ACHN (cell line): ENCODE measurements at places on chromosomes 5 and 9.

GRCh38 chr5:8721536-8721935 lies 824.3 kb downstream of the SEMA5A start:
- no peak for DNase-seq

GRCh38 chr9:23586906-23587305 lies 239.1 kb downstream of the ELAVL2 start:
- DNase-seq: no peak

- DNase-seq: no peak
These were observed 181.8 kb upstream of the MVB12B start for GRCh38 chr9:126144603-126145456.

GRCh38 chr5:126998201-126998631 lies 32.1 kb downstream of the MARCHF3 start:
- no peak for DNase-seq

DNA sequence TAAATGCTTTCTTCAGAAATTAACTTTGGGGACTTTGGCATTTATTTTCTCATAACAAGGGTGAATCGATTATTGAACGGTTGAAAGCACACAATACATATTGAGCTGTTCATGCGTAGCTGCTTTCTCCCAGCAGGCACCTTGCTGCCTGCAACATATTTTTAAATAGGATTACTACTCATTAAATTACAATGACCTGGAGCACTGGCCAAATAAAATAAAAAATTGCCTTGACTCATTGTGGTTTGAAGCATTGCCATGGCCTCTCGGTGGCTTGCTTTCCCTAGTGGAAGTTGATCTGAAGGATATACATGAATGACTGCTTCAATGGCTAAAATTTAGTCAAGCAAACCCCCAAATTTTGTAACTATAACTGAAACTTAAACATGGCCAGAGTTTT lies 181.6 kb upstream of the NUDT12 start:
- no peak for DNase-seq

DNA sequence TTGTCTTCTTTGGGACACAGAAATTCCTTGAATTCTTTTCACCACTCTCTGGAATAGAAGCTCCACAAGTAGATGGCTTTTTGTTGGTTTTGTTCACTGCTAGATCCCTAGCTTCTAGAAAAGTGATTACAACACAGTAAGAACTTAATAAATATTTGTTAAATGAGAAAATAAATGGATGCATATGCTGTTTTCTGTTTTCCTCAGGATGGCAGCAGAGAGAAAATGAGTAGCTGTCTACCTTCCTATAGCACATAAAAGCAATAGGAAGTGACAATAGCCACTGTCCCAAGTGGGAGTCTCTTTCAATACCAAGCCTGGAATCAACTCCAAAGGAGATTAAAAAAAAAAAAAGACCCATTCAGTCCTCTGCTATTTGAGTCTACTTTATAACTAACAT lies 100.6 kb upstream of the NREP start:
- DNase-seq: no peak

DNA sequence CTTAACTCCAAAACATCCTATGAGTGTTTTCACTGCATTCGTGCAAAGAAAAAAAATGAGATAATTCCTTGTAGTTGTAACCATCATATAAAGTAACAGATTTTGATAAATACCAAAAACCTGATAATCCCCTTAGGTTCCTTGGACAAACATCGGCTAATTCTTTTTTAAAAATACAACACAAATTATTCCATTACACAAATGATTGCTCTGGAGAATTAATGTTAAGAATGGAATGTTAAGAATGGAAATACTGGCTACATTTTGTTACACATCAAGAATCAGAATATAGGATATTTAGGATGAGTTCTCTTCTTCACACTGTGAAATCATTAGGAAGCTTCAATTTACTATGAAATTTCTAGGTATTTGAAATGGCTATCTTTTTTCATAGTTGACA lies 139.4 kb downstream of the LPAR1 start:
- DNase-seq: no peak

GRCh38 chr9:108720191-108720642 lies 135.6 kb downstream of the ACTL7B start:
- no peak for DNase-seq

- no peak for DNase-seq
These were observed 7.0 kb upstream of the RASGEF1C start for GRCh38 chr5:180215783-180216630.

DNA sequence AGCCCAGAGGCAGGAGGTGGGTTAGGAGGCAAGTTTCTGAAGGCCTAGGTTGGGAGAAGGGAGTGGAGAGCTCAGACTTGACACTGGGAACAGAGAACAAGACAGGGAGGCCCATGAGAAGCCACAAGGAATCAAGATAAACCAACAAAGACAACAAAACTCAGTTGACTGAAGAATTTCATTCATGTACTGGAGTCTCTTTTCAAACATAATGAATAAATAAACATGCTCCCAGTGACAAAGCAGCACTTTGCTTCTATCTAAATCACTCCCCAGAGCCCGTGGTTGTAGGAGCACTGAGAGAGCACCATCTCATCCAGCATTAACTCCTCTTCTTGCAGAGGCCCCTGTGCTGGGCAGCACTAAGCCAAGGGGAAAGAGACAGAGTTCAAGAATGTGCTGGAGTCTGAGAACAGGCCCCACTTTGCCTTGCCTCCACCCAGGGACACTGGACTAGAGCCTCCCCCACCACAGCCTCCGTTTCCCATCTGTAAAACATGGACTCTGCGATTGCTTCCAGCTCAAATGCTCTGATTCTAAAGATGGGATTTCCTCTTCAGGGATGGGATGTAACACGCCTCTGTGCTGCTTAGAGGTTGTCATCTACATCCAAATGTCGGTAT lies 282.0 kb downstream of the SPOCK1 start:
- no peak for DNase-seq

- DNase-seq: no peak
These were observed 6.8 kb downstream of the TRIM7 start for GRCh38 chr5:181198106-181198685.

DNA sequence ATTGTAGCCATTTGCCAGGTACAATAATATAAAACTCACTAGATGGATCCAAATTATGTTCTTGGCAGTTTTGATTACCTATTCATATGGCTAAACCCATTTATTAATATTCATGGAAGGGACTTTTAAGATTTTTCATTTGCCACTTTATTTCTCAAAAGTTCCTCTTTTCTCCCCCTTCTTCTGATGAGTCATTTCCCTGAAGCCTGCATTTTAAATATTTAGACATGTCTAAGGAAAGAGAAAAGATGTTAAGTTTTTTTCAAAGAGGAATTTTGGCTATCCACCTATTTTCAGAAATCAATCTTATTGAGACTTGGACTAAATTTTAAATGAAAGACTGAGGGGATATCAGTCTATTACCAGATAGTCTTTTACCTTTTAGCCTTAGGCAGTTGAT lies 1189.4 kb downstream of the EFNA5 start:
- no peak for DNase-seq

DNA sequence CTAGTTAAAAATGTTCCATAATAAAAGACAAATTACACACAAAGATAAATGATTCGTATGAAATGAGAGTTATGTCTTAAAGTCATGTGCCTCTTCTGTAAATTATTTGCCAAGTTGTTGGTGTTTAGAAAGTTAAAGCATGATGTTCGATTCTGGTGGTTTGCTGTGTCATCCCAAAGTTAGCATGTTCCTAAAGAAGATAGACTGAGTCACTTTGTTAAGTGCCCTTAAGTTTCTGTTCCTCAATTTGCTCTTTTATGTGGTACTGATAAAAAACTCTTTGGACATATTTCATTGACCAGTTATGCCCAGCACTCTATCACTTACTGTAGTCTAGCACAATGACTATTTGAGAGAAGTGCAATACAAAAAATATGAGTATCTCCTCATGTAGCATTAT lies 366.9 kb upstream of the ZNF608 start:
- no peak for DNase-seq

DNA sequence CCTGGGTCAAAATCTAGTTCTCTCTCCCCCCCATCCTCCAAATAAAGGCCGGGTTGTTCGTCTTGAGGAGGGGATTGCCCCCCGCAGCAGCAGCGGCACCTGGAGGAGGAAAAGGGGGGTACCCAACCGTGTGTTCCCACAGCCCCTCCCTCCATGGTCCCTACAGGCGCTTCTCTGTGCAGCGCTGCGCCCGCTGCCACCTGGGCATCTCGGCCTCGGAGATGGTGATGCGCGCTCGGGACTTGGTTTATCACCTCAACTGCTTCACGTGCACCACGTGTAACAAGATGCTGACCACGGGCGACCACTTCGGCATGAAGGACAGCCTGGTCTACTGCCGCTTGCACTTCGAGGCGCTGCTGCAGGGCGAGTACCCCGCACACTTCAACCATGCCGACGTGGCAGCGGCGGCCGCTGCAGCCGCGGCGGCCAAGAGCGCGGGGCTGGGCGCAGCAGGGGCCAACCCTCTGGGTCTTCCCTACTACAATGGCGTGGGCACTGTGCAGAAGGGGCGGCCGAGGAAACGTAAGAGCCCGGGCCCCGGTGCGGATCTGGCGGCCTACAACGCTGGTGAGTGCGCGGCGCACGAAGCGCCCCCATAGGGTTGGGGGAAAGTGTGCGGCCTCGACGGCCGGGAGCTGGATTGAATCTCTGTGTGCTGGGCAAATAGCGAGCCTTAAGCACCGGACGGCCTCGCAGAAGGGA lies 3.5 kb downstream of the LHX2 start:
- no peak for DNase-seq

DNA sequence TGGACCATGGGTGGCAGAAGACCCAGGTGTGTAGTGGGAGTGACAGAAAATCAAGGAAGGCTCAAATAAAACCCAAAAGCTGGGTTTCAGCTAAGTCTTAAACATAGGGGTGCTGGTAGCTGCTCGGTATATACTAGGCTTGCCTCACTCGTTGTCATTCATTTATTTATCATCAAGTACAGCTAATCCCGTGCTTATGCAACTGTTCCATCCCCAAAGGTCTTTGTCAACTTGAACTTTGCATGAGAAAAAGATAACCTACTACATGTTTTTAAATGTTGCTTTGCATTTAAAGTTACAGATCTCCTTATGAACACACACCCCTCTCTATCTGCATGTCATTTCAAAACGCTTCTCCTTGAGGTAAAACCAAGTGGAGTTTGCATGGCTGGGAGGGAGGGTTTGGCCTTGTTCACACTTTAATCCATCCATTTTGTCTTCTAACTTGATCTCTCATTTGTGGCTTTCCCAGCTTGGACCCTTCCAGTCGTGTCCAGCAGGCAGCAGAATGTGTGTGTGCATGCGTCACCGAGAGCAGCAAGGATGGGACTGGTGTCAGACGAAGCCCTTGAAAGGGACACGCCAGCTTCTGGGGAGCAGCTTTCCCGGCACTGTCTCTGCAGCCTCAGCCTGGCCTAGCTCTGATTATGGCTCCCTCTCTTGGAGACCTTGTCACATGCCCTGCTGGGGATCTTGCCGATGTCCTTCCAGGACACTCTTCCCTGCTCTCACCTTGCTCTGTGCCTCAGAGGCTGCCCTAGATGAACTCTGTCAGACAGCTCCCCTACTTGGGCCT lies 133.5 kb downstream of the GADD45G start:
- no peak for DNase-seq

GRCh38 chr5:153742060-153742459 lies 251.6 kb downstream of the GRIA1 start:
- DNase-seq: no peak

DNA sequence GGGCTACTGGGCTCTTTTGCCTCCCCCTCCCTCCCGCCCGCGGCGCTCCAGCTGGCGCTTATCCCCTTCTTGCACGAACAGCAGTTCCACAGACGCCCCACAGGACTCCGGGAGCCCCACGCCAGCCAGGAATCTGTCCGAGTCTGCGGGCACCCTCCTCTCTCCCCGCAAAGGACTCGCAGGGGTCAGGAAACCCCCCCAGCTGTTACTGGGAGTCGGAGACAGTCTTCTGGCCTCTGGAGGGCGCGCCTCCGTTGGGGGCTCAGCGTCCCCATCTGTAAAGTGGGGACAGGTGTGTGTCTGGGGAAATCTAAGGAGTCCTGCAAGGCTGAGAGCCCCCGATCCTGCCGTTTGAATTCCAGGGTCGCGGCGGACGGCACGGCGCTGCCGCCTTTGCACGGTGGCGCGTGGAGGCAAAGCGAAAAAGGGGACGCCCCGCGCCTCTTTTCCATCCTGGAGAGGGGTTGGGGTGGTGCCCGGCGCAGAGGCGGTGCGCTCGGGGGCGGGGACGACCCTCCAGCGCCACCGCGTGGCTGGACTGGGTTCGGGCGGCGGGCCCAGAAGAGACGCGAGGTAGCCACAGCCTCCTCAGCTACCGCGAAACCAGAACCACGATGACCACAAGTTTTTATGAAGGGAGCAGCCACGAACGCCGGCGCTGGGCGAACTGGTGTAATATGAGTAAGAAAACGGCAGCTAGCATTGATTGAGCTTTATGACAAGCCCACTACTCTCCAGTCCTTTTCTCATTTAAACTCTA lies 2.8 kb upstream of the CCIN start:
- peak; percentile 80 for DNase-seq

GRCh38 chr5:151104795-151105194 lies 24.0 kb upstream of the TNIP1 start:
- DNase-seq: no peak

DNA sequence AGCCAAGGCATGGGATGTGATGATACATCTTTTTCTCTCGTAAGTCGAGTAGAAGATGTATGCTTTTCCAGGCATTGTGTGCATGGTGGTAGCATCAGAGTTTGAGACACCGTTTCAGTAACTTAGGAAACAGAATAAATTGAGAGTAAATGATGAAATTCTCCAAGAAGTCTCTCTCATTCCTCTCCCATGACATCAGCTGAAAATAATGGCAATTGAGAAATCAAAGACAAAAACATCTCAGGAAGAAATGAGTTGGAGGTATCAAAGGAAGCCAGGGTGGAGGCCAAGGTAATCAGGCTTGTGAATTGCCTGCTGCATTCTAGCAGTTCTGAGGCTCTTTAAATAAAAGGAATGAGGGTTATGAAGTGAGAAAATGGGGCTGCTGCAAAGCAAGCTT lies 53.9 kb downstream of the SGCD start:
- no peak for DNase-seq

DNA sequence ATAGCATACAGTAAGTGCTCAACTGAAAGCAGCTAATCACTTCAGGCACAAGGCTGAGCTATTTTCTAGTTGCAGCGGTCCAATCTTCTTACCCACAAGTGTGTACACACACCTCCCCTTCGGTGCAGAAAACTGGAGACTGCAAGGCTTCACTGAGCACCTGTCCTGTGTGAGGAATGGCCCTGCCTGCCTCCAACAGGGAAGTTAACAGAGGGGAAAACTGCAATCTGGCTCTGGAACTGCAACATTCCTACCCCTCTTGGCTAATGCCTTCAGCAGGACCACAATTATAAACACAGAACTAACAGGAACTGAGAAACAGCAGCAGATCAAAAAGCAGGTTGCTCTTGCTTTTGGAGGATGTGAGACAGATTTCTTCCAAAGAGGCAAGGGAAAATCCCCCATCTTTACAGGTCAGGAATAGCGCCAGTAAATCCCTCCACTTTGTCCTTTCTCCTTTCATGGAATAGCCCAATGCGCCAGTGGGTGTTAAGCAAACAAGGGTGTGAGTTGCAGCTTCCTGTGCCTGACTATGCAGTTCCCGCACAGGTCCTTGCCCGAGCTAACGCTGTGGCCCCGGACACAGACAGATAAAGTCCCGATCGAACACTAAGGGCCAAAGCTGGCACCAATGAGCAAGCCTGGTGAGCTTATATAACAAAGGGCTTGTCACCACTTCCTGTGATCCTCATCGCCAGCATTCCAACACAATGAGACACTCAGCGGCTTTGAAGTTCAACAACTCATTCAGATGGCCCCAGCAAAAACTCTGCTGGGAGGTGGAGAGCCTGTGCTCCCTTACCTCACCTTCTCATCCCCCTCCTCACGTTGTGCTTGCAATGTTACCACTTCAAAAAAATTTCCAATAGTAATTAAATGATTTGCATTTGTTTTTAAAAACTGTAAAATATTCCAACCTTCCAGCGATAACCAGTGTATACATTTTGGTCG lies 21.5 kb downstream of the SHB start:
- DNase-seq: peak; percentile 96

GRCh38 chr5:64834611-64835010 lies 65.9 kb downstream of the CWC27 start:
- no peak for DNase-seq
